ENCODE measurements at places on chromosomes 5 and 9. TPM values are rescaled to one million over a fixed set of nuclear protein-coding genes. Genes with fewer than 3 reads are reported as not detected.

Gene PRLR
- total RNA-seq, result 0.02 TPM

DNA sequence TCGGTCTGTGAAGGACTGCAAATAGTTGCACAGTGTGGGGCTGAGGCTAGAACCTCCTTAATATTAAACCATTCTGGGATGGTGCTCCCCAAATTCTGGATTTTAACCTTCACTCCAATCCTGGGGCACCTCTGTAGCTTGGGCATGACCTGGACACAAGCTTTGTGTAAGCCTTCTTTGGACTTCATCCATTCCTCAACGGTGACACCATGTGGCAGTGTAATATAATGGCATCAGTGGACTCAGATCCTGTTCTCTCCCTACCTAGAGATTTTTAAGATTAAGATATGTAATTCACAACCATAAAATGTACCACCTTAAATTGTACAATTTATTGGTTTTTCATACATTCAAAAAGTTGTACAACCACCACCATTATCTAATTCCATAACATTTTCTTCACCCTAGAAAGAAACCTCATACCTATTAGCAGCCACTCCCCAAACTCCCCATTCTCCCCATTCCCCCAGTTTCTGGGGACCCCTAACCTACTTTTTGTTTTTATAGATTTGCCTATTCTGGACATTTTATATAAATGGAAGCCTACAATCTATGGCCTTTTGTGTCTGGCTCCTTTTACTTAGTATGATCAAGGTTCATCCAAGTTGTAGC is 4.8 kb upstream of the PLGRKT start:
- no peaks in the 10 kb centered on the region for H3K4me1 ChIP-seq
- no peaks in the 10 kb centered on the region for H3K36me3 ChIP-seq
- no peak overlapping the region for H3K27ac ChIP-seq
- H3K27me3 ChIP-seq, result no peaks in the 10 kb centered on the region

DNA sequence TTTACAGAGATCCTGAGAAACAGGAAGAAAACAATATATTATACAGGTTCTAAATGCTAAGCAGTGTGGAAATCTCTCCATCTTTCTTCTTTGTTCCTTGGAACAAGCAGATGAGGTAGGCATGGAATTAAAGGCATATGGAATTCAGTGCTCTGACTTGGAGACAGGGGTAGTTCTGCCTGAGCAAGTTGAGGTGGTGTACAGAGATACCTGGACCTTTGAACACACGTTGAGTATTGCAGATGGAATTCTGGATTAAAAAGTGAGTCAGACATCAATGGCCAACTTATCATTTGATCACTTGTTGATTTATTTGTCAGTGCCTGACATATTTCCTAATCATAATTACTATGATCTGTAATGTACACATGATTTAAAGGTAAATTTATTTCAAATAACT is 293.9 kb upstream of the IRX4 start:
- H3K27ac ChIP-seq, result no peak overlapping the region
- H3K27me3 ChIP-seq, result peaks cover 73% of the 10 kb centered on the region
- no peaks in the 10 kb centered on the region for H3K4me1 ChIP-seq
- H3K4me3 ChIP-seq, result no peak overlapping the region
- no peaks in the 10 kb centered on the region for H3K36me3 ChIP-seq
- no peak for DNase-seq

- H3K27ac ChIP-seq, result no peak overlapping the region
- no peak for DNase-seq
- no peaks in the 10 kb centered on the region for H3K27me3 ChIP-seq
Observed at GRCh38 chr9:75692309-75692708, 198.2 kb upstream of the PCSK5 start.

DNA sequence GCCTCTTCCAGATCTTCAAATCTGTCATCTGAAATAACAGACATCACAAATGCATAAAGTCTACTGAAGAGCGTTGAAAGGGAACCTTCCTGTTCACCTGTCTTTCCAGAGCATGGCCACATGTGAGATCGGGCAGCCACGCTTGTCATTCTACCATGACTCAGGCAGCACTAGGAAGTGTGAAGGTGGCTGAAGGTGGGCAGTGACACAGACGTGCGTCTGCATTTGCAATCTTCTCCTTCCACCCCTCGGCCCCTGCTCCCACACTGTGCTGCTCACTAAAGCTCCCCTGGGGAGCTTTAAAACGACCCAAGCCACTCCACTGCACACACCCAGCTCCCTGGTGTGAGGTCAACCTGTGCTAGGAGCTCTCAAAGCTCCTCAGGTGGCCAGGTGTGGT is 2.5 kb downstream of the ENTR1 start:
- H3K4me1 ChIP-seq, result peaks cover 16% of the 10 kb centered on the region
- no peak overlapping the region for H3K27ac ChIP-seq
- peaks cover 73% of the 10 kb centered on the region for H3K36me3 ChIP-seq
- H3K27me3 ChIP-seq, result no peaks in the 10 kb centered on the region
- DNase-seq, result no peak
- H3K4me3 ChIP-seq, result no peak overlapping the region

Data from K562 (cell line).